ENCODE measurements at places on chromosomes 2 and 18.

DNA sequence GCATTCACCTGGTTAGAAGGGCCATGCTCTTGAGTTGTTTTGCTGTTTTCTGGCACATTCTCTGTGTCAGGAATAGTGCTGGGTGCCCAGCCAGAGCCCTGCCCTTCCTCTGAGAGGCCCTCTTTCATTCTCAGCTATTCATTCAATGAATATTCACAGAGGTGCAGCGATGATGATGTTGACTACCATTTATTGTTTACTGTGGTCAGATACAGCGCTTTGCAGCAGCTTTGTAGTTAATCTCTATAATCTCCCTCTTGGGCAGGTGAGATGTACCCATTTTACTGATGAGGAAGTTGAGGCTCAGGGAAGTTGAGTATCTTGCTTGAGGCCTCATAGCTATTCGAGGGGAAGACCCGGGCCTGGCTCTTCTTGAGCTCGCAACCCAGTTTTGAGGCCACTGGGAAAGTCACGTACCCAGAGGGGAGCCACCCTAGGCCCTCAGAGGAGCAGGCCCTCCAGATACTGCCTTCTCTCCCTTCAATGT lies 9.9 kb downstream of the INHBB start:
- DNase-seq = no peak

- no peak for DNase-seq
Measured at GRCh38 chr18:65477455-65477854, 273.4 kb upstream of the CDH7 start.

- no peak for DNase-seq
Measured at GRCh38 chr2:234051374-234052070, 1.0 kb downstream of the SPP2 start.

DNA sequence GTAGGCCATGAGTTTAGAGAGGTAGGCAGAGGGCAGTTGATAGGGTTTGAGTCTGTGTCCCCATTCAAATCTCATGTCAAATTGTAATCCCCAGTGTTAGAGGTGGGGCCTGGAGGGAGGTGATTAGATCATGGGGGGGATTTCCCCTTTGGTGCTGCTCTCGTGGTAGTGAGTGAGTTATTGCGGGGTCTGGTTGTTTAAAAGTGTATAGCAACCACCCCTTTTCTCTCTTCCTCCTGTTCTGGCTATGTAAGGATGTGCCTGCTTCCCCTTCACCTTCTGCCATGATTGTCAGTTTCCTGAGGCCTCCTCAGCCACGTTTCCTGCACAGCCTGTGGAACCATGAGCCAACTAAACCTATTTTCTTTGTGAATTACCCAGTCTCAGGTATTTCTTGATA lies 25.5 kb downstream of the MARCHF4 start:
- no peak for DNase-seq

- no peak for DNase-seq
Measured at GRCh38 chr2:58155160-58155778, 85.9 kb downstream of the FANCL start.

DNA sequence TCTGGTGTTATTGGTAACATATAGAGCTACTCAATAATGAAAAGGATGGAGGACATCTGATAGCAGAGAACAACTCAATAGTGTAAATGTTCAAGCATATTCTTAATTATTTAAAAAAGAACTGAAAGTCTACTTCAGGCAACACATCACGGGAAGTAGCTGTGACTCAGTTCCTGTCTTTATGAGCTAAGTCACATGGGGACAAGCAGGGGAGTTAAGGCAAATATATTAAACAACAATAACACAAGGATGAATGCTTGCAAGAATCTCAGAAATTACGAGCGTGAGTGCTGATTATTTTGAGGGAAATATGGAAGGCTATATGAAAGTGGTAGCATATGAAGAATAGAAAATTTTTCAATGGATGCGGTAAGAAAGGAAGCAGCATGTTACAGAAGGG lies 4.0 kb upstream of the HNMT start:
- DNase-seq = no peak

GRCh38 chr18:44823286-44823685 lies 142.6 kb downstream of the SETBP1 start:
- no peak for DNase-seq

GRCh38 chr2:48213646-48214045 lies 307.3 kb upstream of the FBXO11 start:
- DNase-seq = no peak

GRCh38 chr18:13436576-13436975 lies 218.0 kb downstream of the LDLRAD4 start:
- peak; percentile 44 for DNase-seq

DNA sequence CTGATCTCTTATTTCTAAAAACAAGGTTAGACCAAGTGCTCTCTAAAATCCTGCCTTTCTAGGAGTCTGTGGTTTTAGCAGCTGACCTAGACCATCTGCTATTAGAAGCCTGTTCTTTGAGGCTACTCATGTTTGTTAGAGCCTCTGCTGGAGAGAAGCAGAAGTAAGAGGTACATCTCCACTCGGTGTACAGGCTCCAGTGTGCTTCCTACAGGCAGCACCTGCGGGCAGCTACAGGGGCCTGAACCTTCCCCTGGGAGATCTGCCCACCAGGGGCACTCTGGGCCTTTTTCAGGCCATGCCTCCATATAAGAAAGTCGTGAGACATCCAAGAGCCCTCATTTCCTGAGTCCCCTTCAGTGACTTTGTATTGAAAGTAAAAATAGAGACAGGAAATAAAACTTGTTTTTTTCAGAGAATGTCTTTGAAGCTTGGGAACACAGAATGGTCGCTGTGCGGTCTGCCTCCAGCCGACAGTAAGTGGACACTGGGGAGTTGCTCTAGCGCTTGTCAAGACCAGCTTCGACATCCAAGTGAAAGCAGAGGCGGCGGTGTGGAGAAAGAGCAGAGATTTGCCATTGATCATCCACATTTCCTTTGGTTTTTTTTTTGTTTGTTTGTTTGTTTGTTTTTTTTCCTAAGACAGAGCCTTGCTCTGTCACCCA lies 31.7 kb downstream of the ONECUT2 start:
- DNase-seq = no peak

GRCh38 chr2:145524836-145525235 lies 1004.9 kb upstream of the ZEB2 start:
- DNase-seq = no peak

DNA sequence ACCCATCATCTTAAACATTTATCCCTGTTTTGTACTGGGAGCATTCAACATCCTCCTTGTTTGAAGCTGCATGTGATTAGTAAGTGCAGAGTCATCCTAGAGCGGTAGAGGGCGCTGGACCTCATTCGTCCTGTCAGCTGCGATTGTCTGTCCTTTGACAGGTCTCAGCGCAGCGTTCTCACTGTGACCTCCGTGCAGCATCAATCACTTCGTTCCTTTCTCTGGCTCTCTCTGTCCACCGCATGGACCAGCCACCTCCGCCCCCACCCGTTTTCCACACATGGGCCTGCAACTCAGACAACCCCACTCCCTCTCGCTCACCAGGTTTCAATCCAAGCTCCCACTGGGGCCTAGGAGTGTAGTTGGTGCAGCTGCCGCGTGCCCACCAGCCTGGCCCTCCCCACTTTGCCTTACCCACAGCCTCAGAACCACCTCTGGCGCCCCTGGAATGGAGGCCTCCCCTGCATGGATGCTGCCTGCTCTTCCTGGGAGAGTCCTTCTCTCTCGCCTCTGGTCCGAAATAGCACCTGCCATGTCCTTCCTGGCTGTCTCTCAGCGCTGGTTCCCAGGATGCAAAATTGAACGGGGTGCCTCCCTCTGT lies 90.5 kb downstream of the NDUFA10 start:
- peak; percentile 46 for DNase-seq

DNA sequence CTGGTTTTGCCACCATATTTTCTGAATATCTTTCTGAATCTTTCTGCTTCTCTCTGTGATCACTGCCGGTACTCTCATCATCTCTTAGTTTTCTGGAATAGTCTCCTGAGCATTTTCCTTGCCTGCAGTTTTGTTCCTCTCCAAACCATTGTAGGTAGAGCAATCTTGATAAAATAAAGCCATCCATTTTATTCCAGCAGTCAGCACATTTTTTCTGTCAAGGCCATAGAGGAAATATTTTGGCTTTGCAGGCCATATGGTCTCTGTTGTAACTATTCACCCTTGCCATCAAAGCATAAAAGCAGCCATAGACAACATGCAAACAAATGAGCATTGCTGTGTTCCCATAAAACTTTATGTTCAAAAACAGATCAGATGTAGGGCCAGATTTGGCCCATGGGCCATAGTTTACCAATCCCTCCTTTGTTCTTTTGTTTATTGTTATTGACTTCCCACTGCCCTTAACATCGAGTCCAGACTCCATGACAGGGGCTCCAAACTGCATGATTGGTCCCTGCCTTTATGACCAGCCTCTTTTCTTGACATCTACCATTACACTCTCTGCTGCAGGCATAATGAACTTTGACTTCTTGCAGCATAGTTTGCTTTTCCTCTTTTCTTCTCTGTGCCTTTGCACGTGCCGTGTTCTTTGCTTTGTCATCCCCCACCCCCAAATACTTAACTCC lies 29.8 kb downstream of the TMEM87B start:
- DNase-seq = no peak

- DNase-seq = no peak
Measured at GRCh38 chr2:151560289-151560688, 150.6 kb downstream of the RIF1 start.

DNA sequence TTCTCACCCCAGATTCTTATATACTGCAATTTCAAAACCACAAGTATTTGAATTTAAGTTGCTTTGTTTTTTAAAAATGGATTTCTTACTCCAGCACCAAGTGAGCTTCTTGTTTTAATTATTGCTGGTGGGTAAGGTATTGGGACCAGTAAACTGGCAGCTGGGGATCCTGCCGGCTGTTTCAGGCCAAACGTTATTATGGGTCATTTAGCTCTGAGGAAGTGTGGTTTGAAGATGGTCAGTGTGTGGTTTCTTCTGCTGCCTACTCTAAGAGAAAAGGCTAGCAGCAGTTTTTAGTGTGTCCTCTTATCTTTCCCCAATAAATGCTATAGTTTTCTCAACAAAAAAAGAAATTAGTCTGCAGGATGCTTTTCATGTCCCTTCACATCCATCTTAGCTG lies 30.6 kb downstream of the CFAP221 start:
- DNase-seq = no peak

- DNase-seq = no peak
Measured at GRCh38 chr2:161982548-161983330, 91.3 kb downstream of the DPP4 start.

DNA sequence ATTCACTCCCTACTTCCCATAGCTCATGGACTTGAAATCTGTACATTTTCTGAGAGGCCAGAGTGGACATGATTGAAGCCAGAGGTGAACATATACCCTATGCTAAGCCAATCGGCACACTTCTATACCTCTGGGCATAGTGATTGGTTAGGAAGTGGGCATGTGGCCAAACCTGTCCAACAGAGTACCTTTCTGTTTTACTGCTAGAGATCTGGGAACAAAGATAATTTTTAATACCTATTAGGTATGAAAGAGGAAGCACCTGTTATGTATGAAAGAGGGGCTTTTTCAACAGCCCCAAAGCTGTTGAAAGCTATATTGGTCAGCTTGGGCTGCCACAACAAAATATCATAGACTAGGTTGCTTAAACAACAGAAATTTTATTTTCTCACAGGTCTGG lies 27.7 kb downstream of the METTL8 start:
- DNase-seq = no peak

Data from activated effector memory CD4-positive, alpha-beta T cell treated with Interleukin-2 at 50 U/mL for 16 hours (primary cell).